ENCODE measurements at places on chromosomes 2 and 18.

- H3K27me3 ChIP-seq, result no peaks in the 10 kb centered on the region
- H3K36me3 ChIP-seq, result no peaks in the 10 kb centered on the region
- H3K4me1 ChIP-seq, result no peaks in the 10 kb centered on the region
- DNase-seq, result no peak
Measured at GRCh38 chr2:188092734-188093133, 198.9 kb upstream of the GULP1 start.

DNA sequence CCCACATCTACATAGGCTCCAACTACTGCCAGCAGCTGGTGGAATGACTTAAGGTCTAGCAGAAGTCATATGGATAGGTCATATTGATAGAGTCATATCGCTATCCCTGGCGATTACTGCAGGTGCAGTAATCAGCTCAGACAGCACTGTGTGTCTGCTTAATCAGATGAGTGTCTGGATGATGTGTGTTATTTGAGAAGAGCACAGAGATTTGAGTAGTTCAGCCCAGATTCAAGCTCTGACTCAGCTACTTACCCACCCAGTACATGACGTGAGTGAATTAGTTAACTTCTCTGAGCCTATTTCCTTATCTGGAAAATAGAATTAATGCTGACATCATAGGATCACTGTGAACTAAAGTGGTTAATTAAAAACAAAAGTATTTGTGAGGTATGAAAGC is 78.9 kb downstream of the EHD3 start:
- no peaks in the 10 kb centered on the region for H3K27me3 ChIP-seq
- H3K4me3 ChIP-seq, result no peak overlapping the region
- no peaks in the 10 kb centered on the region for H3K4me1 ChIP-seq
- DNase-seq, result no peak
- H3K36me3 ChIP-seq, result no peaks in the 10 kb centered on the region
- no peak overlapping the region for H3K27ac ChIP-seq

- DNase-seq, result no peak
- H3K4me1 ChIP-seq, result no peaks in the 10 kb centered on the region
- H3K27ac ChIP-seq, result no peak overlapping the region
- H3K36me3 ChIP-seq, result peaks cover 34% of the 10 kb centered on the region
Measured at GRCh38 chr2:15178946-15179345, 382.2 kb downstream of the NBAS start.

GRCh38 chr2:26346454-26347053 is at the start of gene ADGRF3:
ADGRF3 (minus strand) TSS chr2:26346789; CDS start chr2:26346234, 555 bp downstream.
- H3K27me3 ChIP-seq, result no peaks in the 10 kb centered on the region
- H3K27ac ChIP-seq, result peak within 1 kb of the TSS; percentile 94
- no peaks in the 10 kb centered on the region for H3K36me3 ChIP-seq
- peaks cover 6% of the 10 kb centered on the region for H3K4me1 ChIP-seq
- peak within 1 kb of the TSS; percentile 74 for H3K4me3 ChIP-seq

GRCh38 chr18:58501066-58501896 is 127.6 kb downstream of the ALPK2 start:
- H3K4me3 ChIP-seq, result no peak overlapping the region
- no peak for DNase-seq
- H3K36me3 ChIP-seq, result no peaks in the 10 kb centered on the region

Measured in ascending aorta (tissue), 2 donors.